ENCODE measurements at places on chromosomes 3 and 15.
A peak's percentile ranks its signal among the peaks of the same experiment; 100 is the strongest.

DNA sequence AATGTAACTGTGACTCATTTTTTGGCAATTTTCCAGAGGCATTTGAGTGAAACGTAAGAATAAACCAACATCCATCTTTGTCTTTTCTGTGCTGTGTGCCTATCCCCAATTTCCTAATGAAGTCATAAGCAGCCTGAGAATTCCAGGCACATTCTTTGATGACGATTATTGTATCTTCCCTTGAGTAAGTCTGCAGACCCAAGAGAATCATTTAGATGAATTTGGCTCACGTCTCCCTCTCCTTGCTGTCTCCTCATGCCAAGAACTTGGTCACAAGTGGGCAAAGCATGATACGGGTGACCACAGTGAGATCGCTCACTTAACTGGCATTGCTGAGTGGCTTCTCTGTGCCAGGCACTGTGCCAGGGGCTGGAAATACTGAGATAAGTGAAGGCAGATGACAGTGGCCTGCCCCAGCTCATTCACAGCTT lies 384.5 kb upstream of the IL12A start:
- no peaks in the 10 kb centered on the region for H3K4me1 ChIP-seq
- no peaks in the 10 kb centered on the region for H3K36me3 ChIP-seq
- no peak overlapping the region for H3K4me3 ChIP-seq
- no peaks in the 10 kb centered on the region for H3K27me3 ChIP-seq

DNA sequence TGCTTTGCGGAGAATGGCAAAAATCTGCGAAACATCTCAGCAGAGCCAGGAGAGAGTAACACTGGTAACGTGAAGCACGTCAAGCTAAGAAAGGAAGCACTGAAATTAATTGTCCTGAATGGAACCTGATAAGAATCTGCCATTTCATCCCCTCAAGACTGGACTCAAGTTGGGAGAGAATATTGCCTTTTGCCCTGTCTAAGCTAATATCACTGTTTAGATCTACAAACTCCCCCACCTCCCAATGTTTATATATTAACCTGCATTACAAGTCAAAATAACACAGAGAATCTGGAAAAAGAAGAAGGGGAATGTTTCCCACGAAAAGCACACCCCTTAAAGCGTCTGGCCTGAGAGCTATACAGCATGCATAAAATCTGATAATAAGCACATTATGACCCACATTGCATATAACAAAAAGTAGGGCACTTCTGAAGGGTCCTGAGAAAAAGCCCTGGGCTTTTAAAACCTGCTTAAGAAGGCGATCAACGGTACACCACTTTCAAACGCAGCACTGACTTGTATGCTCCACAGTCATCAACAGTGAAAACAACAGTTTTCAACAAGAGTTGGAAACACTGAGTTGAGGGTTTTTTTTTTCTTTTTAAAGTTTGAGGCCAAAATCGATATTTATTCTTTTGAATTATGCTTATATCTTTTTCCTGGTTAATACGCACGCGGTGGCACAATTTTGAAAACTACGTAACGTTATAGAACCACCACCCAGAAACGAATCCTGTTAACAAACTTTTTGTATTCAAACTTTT lies 1.4 kb upstream of the KAT2B start:
- H3K27ac ChIP-seq: peak overlapping the region; percentile 85
- no peaks in the 10 kb centered on the region for H3K27me3 ChIP-seq
- peak overlapping the region; percentile 75 for H3K4me3 ChIP-seq
- H3K4me1 ChIP-seq: peaks cover 33% of the 10 kb centered on the region

- H3K36me3 ChIP-seq: peaks cover 69% of the 10 kb centered on the region
- peaks cover 4% of the 10 kb centered on the region for H3K4me1 ChIP-seq
- H3K27ac ChIP-seq: no peak overlapping the region
- H3K27me3 ChIP-seq: no peaks in the 10 kb centered on the region
- no peak for DNase-seq
These were observed 18.8 kb downstream of the TFRC start for GRCh38 chr3:196063049-196063448.

DNA sequence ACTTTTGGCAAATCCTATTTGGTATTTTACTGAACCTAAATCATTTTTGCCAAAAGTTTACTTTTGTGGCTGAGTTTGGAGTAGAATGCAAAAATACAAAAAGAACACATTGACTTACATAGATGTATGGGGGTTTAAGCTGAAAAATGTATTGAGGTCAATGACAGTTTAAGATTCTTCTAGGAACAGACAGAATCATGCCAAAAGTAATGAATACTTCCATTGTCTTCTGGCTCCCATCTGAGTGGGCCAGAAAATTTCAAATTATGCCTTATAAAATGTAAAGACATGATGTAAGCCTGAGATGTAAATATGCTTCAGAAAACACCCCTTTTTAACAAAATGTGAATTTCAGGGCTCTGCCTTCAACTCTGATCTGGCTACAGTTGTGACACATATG lies 375.1 kb upstream of the DPH6 start:
- H3K4me3 ChIP-seq: no peak overlapping the region
- peaks cover 3% of the 10 kb centered on the region for H3K27me3 ChIP-seq
- no peak for DNase-seq
- H3K4me1 ChIP-seq: no peaks in the 10 kb centered on the region

GRCh38 chr3:113018536-113019181 lies 27.9 kb downstream of the GTPBP8 start:
- H3K4me1 ChIP-seq: peaks cover 70% of the 10 kb centered on the region
- H3K4me3 ChIP-seq: peak overlapping the region; percentile 94
- DNase-seq: peak; percentile 63
- H3K36me3 ChIP-seq: peaks cover 44% of the 10 kb centered on the region

DNA sequence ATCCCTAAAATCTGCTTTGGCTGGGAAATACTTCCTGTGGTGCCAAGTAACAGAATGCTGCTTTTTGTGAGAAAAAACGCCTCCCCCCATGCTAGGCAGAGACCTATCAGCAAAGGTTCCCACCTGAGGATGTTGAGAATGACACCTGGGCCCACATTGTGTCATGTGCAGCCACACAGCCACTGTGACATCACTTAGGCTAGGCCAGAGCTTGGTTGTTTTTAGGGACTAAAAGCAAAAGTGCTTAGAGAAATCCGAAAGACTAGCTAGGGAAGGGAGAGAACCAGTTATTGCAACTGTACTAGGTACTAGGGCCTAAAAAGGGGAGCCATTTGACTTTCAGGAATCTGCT lies 6.2 kb downstream of the ZDHHC3 start:
- H3K27me3 ChIP-seq: no peaks in the 10 kb centered on the region
- H3K4me3 ChIP-seq: no peak overlapping the region
- peaks cover 67% of the 10 kb centered on the region for H3K4me1 ChIP-seq

Measured in activated naive CD4-positive, alpha-beta T cell treated with anti-CD3 and anti-CD28 coated beads for 36 hours (primary cell).